T-helper 1 cell treated with Interleukin-12 subunit alpha and Interleukin-12 subunit beta and Interleukin-4 antibody, amounts not matched to agents 30 ng/mL and 1 ng/mL, for 36 hours (primary cell): ENCODE measurements at places on chromosomes 5 and 9. TPM values are rescaled to one million over a fixed set of nuclear protein-coding genes. Genes with fewer than 3 reads are reported as not detected.

HTR1A gene
- total RNA-seq, result not detected in 2 replicates

SERINC5 gene
- total RNA-seq, result 50.5 and 53.1 TPM in 2 replicates

GPR150 gene
- total RNA-seq, result 0.22 and 0.54 TPM in 2 replicates

LMX1B gene
- not detected in 2 replicates for total RNA-seq

IRX4 gene
- total RNA-seq, result not detected in 2 replicates

PCDHB3 gene
- total RNA-seq, result not detected in 2 replicates

NPR2 gene
- total RNA-seq, result 10.4 and 12.0 TPM in 2 replicates

OR1L1 gene
- total RNA-seq, result not detected in 2 replicates

KIF24 gene
- 5.3 and 6.0 TPM in 2 replicates for total RNA-seq

SLC25A2 gene
- total RNA-seq, result 0.44 and 0.56 TPM in 2 replicates

ASPN gene
- total RNA-seq, result not detected in 2 replicates

PCDHGB1 gene
- 0.15 and 0.17 TPM in 2 replicates for total RNA-seq

MRPS27 gene
- 54.3 and 57.5 TPM in 2 replicates for total RNA-seq

ARID3C gene
- 0.49 TPM in 1 of 2 replicates, not detected in the other for total RNA-seq

KIF4B gene
- 0.05 and 0.07 TPM in 2 replicates for total RNA-seq

INSYN2B gene
- not detected in 2 replicates for total RNA-seq
